ENCODE measurements at places on chromosomes 1 and 21.
A peak's percentile ranks its signal among the peaks of the same experiment; 100 is the strongest.

DNA sequence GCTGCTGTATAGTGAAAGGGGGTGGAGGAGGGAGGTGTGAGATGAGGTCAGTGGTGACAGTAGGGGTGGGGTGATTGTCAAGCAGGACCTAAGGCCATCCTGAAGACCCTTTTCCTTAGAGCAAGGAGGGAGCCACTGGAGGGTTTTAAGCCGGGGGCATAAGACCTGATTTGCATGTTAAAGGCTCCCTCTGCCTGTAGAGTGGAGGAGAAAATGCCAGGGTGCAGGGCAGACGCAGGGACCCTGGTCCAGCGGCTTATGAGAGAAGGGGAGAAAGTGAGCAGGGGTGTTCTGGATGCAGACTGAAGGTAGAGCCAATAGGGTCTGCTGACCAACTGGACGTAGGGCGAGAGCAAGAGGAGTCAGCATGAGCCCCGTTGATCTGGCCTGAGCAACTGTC is 154.1 kb downstream of the TRABD2B start:
- DNase-seq: no peak

GRCh38 chr1:211376807-211377470 is 50.3 kb downstream of the TRAF5 start:
- DNase-seq: no peak

DNA sequence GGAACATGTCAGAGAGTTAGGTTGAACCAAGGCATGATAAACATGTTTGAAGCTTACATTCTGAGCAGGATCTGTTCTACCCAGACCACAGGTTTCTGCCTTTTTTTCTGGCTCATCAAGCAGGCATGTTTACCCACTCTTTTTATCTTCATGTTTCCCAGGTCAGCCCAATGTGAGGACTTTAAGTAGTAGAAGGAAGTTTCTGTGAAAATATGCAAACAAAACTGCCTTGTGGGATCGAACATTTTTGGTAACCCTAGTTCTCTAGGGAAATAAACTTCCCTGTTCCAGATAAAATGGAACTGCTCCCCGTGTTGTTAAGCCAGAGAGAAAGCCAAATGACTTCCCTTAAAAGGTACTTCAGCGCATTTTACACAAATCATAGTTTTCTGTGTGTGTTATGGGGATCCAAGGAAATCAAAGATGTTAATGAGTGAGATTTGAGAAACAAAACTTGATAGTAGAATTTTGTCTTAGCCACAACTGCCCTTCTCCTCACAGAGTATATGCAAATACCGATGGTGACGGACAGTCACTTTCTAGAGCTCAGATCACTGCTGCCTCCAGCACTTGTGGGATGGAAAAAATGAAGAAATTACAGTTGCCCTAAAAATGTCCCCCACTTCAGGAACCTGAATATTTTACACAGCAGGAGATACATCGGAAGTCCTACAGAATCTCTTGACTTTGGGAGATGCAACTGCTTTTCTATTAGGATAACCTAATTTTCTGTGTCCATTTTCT is 765 bp upstream of the HIPK1 start:
- DNase-seq: no peak

GRCh38 chr1:155871390-155871789 is 12.0 kb downstream of the SYT11 start:
- DNase-seq: no peak

GRCh38 chr1:54091666-54092065 is 38.3 kb downstream of the TCEANC2 start:
- DNase-seq: no peak

DNA sequence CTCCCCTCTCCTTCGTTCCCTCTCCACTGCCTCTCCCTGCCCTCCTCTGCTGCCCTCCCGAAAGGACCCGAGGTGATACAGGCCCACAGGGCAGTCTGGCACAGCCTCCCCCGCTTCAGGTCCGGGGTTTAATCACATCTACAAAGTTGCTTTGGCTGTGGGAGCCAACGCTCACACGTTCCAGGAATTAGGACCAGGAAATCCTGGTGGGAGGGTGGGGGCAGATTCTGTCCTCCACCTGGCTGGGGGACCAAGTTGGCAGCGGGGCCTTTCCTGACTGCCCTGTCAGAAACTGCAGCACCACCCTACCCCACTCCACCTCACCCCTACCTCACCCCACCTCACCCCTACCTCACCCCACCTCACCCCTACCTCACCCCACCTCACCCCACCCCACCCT is 95.1 kb downstream of the WDR4 start:
- DNase-seq: no peak

DNA sequence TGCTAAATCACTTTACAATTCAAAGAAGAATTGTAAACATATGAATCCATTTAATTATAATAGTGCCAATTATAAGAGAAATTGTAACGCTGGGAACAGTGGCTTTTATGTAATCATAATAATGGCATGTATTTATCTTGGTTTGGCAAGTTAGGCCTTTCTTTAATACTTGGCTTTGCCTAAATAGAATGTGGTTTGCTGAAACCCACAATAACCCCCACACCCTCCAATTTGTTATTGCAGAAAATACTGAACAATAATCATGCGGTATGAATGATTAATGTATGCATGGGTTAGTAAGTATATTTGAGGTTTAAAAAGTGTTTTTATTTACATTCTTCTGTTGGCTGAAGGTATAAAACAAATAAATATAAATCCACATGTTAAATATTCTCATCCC is 138.2 kb downstream of the NFIA start:
- no peak for DNase-seq

- no peak for DNase-seq
Measured at GRCh38 chr1:177165069-177165439, 542 bp upstream of the ASTN1 start.

- DNase-seq: no peak
Measured at GRCh38 chr1:8671306-8671917, 146.0 kb downstream of the RERE start.

DNA sequence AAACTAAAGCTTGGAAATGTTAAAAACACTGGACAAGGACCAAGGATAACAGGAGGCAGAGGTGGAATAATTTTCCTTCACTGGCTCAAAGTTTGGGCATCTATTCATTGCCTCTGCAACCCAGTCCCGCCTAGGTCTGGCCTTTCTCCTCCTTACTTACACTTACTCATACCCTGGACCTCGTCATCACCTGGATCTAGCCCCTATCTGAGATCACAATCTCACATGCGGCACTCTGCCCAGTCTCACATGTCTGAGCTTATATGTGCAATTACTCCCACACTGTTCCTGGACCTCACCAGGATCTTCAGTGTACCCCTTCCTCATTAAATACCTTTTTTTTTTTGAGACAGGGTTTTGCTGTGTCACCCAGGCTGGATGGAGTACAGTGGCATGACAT is 37.6 kb downstream of the NVL start:
- no peak for DNase-seq

- no peak for DNase-seq
Measured at GRCh38 chr1:38256072-38256471, 209.5 kb upstream of the POU3F1 start.

DNA sequence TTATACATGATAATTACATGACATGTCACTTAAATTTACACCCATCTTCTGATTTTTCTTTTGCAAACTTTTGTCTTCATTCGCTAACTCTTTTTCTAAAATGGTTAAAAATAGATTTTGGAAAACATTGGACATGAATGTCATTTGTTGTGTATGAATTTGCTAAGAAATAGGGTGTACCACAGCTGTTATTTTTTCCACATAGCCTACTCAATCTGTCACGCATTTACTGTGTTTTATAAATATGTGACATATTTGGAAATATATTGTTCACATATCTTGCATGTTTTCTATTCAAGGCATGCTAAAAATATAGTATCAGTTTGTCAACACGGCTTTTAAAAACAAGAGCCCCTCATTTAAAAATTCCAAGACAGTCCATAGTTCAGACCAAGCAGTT is 47.9 kb upstream of the TARBP1 start:
- no peak for DNase-seq

DNA sequence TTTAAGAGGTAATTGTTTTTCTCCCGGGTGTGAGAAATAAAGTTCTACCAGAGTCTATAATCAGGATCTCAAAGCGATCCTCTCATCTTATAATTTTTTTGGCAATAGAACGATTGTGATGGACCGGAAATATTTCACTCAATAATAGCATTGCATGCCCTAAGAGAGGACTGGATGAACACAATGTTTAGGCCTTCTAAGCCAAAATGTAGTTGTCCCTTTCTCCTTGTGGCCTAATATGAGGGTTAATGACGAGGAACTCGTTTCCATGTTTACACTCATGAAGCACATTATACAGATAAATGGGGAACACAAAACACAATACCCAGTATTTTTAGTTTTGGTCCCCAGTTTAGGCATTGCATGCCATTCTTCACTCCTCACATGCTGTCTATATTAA is 5.9 kb downstream of the TBX15 start:
- DNase-seq: no peak

DNA sequence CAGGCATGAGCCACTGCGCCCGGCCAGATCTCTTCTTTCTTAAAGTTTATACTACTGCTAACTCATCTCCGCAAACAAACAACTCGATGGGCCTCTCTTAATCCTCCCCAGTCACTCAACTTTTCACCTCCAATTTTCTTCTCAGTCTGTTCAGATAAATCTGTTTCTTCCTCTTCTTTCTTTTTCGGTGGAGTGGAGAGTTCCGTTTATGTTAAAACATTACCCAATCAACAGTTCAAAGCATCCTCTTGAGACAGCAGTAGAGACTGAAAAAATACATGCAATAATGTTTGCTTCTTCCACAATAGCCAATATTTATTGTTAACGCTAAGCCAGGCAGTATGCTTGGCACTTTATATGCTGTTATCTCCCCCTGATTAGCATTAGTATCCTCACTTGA is 1.4 kb upstream of the ANKRD13C start:
- DNase-seq: no peak

GRCh38 chr1:8107897-8108296 is 81.8 kb upstream of the ERRFI1 start:
- DNase-seq: no peak

- DNase-seq: no peak
Measured at GRCh38 chr1:13825033-13825432, 125.0 kb downstream of the PRDM2 start.

GRCh38 chr1:226558036-226558650 is 9.6 kb downstream of the STUM start:
- DNase-seq: no peak

DNA sequence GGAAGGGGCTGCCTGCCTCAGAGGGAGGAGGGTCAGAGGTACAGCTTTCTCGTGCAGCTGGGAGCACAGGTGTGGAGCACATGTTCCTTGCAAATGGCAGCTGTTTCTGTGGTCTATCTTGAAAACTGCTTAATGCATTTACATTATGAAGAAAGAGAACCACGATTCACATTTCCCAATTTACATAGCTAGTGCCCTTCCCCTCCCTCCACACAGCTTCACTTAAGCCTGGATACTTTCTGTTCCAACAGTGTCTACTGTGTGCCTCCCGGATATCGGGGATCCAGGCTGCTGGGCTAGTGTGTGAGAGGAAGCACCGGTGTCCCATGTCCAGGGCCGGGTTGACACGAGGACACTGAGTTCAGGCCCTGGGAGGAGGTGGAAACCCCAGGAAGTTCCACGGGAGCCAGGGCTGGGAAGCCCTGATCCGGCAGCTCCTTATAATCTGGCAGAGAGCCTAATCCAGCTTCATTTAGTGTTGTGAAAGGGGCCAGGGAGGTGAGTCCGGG is 31.6 kb downstream of the TMCC2 start:
- no peak for DNase-seq

DNA sequence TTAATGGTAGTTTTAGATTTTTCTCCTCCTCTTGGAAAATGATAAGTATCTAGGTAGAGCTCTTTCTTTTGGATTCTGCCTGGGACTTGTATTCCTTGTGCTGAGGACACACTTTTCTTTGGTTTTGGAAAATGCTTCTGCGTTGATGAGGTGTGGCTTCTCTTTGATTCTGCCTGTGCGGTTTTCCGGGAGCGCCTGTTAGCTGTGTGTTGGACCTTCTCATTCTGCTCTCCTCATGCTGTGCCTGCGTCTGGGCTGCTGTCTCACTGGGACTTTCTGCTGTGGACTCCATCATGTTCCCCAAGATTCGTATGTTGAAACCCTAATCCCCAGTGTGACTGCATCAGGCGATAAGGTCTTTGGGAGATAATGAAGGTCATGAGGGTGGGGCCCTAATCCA is 21.0 kb downstream of the C1orf174 start:
- DNase-seq: no peak

GRCh38 chr1:88401313-88401712 is 282.8 kb upstream of the PKN2 start:
- no peak for DNase-seq

GRCh38 chr1:69185378-69185777 is 382.3 kb upstream of the LRRC7 start:
- no peak for DNase-seq

- no peak for DNase-seq
Measured at GRCh38 chr1:163240705-163241104, 38.0 kb upstream of the RGS5 start.

- DNase-seq: no peak
Measured at GRCh38 chr1:32898056-32898455, 3.1 kb downstream of the TMEM54 start.

- no peak for DNase-seq
Measured at GRCh38 chr21:33315946-33316710, 8.6 kb upstream of the IFNAR1 start.

GRCh38 chr21:41799763-41800162 is 32.9 kb upstream of the RIPK4 start:
- DNase-seq: no peak

GRCh38 chr1:63732666-63733065 is 41.2 kb upstream of the ROR1 start:
- no peak for DNase-seq

GRCh38 chr1:160911441-160911840 is 26.5 kb upstream of the ITLN1 start:
- no peak for DNase-seq

- peak; percentile 7 for DNase-seq
Measured at GRCh38 chr21:42596657-42597056, 56.8 kb upstream of the PDE9A start.

DNA sequence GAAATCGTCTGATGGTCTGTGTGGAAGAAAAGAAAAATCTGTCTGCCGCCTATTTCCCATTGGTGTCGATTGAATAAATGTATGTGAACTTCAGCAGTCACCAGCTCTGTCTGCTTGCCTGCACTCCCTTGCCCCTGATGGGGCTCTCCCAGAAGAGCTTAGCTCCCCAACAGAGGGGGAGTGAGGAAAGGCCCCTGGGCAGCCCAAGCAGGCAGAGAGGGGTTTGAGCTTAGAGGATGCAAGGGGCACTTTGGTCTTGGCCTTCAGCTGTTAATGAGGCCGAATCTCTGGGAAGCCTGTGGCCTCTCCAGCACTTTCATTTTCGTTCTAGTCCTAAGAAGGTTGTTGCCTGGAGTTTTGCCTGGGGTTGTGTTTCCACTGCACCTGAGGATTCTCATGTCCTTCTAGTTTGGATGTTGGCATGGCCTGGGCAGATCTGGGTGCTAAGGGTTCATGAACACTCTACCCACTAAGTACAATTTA is 2.8 kb downstream of the FOXD2 start:
- no peak for DNase-seq

Data from activated T-cell treated with anti-CD3 and anti-CD28 coated beads, Interleukin-2, amount 50 U/mL, for 48 hours (primary cell).